ENCODE measurements at places on chromosomes 12 and 14. TPM values are rescaled to one million over a fixed set of nuclear protein-coding genes. Genes with fewer than 3 reads are reported as not detected.

GRCh38 chr12:4830556-4831210, 79.0 kb upstream of the KCNA1 start:
- no peak for DNase-seq

DNA sequence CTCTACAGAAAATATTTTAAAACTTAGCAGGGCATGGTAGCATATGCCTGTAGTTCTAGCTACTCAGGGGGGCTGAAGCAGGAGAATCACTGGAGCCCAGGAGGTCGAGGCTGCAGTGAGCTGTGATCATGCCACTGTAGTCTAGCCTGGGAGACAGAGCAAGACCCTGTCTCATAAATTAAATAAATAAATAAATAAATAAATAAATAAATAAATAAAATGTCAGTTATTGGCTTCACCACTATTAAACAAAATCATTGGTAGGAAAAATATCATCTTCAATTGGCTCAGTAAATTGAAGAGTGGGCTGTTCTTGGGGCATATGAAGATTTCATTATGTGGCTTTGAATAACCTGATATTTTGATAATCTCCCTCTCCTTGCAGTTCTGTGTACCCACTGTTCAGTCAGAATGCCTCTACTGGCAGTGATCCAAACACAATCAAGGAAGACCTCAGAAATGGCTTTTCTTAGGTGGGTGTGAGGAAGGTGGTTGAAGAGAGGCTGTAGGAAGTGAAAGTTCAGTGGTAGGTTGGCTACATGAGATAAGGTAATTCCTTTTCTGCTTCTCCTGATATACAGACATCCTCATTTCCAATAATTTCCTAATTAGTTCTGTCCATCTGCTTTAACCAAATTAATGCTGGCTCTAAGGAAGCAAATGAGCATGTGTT, 175.8 kb downstream of the MSRB3 start:
- no peak for DNase-seq

- DNase-seq, result no peak
These were observed 49.0 kb downstream of the AREL1 start for GRCh38 chr14:74663884-74664283.

- no peak for DNase-seq
These were observed 223.6 kb upstream of the SOX5 start for GRCh38 chr12:24173067-24173466.

DNA sequence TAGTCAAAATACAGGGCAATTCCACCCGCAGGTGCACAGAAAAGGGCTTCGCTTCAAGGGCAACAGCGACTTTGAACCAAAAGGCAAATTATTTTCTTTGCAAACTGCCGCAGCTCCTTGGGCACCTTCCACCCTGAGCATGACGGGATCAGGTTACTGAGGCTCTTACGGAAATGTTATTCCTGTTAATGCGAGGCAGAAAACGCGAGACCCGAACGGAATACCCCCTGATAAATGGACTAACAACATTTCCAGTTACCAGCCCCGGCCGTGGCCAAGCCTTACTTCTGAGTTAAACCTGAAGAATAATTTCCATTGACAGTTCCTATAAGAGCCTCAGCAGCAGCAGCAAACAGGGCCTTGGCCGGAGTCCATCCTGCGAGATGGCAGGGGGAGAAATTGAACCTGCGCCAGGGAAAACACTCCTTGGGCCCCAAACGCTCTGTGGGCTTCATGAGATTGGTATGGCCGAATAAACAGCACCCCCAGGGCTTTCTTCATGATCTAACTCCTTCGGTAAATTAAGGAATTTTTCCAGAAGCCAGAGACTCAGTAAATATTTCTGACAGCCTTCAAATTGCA, 70.0 kb upstream of the DICER1 start:
- no peak for DNase-seq

DNA sequence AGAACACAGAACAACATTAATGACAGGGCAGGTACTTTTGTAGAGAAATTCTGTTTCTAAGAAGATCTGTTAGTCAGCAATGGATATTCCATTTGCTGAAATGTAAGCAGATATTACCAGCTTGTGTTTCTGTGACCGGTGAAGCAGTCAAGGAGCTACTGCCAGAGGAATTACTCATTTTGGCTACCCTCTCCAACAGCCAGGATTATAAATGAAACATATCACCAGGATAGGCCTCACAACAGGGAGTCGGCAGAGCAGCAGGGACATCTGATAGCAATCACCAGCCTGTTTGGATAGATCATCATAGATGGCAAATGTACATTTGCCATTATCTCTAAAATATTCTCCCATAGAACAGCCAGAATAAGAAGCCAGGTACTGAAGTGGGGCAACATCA, 440.7 kb downstream of the KCNH5 start:
- DNase-seq, result no peak

Gene OGFOD2
- 29.5 TPM for total RNA-seq
